CD4-positive, alpha-beta T cell treated with Interleukin-2 at 100 ng/mL for 4 hours (primary cell): ENCODE measurements at places on chromosomes 5 and 9.

- DNase-seq: no peak
Observed at GRCh38 chr5:53200306-53200705, 90.7 kb upstream of the MOCS2 start.

- DNase-seq: no peak
Observed at GRCh38 chr5:55680353-55680752, 31.8 kb downstream of the SLC38A9 start.

- DNase-seq: no peak
Observed at GRCh38 chr5:68872088-68872839, 221.6 kb upstream of the SLC30A5 start.

DNA sequence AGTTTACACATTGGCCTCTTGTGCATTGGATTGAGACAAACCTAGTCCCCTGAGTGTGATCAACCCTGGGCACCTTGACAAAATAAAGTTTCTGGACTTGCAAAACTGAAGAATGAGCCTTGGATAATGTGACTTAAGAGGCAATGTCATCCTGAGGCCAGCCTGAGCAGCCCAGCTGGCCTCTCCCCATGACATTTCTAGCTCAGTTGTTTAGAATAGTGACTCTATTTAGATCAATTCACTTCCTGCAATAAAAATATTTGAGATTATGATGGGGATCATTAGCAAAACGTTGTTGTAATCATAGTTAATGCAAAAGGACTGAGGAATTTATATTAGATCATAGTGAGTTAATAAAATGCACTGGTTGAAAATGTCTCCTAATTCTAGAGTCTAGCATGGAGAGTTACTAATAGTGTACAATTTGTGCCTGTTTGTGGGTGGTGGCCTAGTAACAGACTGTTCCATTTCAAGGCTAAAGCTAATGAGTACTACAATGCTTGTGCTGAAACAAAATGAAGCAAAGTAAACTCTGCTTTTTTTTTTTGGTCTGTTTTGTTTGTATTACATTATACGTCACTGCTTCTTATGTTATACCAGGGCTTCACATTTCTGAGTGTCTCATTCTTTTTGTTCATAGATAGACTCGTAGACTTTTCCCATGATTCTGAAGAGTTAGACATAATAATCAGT, 10.9 kb upstream of the RHOBTB3 start:
- no peak for DNase-seq

DNA sequence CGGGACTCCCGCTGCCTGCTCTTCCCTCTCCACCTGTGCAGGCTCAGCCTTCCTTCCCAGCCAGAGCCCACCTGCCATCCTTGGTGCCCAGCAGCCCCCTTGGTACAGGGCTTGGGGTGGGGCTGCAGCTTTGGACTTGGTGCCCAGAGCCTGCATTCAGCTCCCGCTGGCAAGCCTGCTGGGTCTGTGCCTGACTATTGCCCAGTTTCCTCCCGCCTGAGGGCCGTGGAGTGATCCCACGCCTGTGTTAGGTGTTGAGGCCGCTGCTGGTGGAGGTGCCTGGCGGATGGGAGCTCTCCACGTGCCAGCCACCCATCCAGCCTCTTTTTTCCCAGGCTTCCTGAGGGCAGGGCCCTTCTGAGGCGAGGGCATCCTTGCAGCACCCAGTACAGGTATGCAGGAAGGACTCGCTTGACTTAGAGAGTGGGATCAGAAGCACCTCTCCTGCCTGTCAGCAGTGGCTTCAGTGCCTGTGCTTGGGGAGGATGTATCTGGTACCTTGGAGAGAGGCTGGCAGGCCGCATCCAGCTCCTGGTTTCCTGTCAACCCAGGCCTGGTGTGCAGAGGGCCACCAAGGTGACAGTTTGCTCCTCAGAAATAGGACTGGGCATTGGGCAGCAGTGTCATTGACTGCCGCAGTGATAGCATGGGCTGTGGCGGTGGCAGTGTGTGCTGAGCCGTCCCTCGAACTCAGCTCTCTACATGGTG, 7.8 kb downstream of the RXRA start:
- DNase-seq: no peak

GRCh38 chr9:11103525-11103924, 490.7 kb upstream of the PTPRD start:
- DNase-seq: no peak

DNA sequence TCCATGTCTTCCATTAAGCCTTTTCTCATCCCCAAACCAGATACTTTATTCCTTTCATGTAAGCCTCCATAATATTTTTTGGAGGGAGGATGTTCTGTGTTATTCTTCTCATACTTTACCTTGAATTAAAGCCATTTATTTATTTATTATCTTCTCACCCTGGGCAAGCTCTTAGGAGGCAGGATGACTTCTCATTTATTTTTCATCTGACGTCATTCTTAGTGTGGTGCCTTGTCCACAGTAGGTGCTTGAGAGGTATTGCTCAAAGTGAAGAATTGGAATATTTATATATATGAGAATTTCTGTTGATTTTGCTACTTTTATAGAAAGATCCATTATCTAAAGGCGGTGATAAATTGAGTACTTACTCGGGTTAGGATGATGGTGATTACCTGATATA, 458.3 kb upstream of the ACTBL2 start:
- no peak for DNase-seq

GRCh38 chr5:16271851-16272250, 92.3 kb upstream of the MARCHF11 start:
- DNase-seq: no peak

- DNase-seq: no peak
Observed at GRCh38 chr5:136646915-136647314, 281.6 kb upstream of the TRPC7 start.
